ENCODE measurements at places on chromosomes 4 and X. TPM values are rescaled to one million over a fixed set of nuclear protein-coding genes. Genes with fewer than 3 reads are reported as not detected.

Gene CXCL11
- total RNA-seq: not detected

Gene MAGEB2
- total RNA-seq: not detected

Gene GNRHR
- not detected for total RNA-seq

Gene CXorf51B
- total RNA-seq: not detected

All from transverse colon (tissue), 4 donors.